Endothelial cell of coronary artery (primary cell): ENCODE measurements at places on chromosomes 4 and X. TPM values are rescaled to one million over a fixed set of nuclear protein-coding genes. Genes with fewer than 3 reads are reported as not detected.

The BRS3 gene
- total RNA-seq, result not detected in 2 replicates

The GDPD2 gene
- not detected in 2 replicates for total RNA-seq

The FHIP1A gene
- under 0.01 and 0.09 TPM in 2 replicates for total RNA-seq

The SPANXN4 gene
- total RNA-seq, result not detected in 2 replicates

The GPR173 gene
- 2.0 and 4.0 TPM in 2 replicates for total RNA-seq

The SPANXB1 gene
- total RNA-seq, result not detected in 2 replicates

The RPA4 gene
- 1.3 and 1.4 TPM in 2 replicates for total RNA-seq

The ADAMTS3 gene
- total RNA-seq, result 2.3 and 3.5 TPM in 2 replicates

The PAK3 gene
- 0.72 and 0.94 TPM in 2 replicates for total RNA-seq

The CORIN gene
- total RNA-seq, result 0.09 and 1.9 TPM in 2 replicates

The CWH43 gene
- not detected in 2 replicates for total RNA-seq

The ANOS1 gene
- total RNA-seq, result 0.28 and 0.54 TPM in 2 replicates

The CFAP47 gene
- not detected in 2 replicates for total RNA-seq

The PDE6B gene
- total RNA-seq, result 1.7 and 3.2 TPM in 2 replicates

The NAP1L5 gene
- 4.1 and 6.3 TPM in 2 replicates for total RNA-seq

The GABRE gene
- total RNA-seq, result 2.6 and 9.9 TPM in 2 replicates

The TMPRSS11B gene
- not detected in 2 replicates for total RNA-seq

The TEX13D gene
- not detected in 2 replicates for total RNA-seq

The COL4A6 gene
- 3.5 and 10.0 TPM in 2 replicates for total RNA-seq

The CT55 gene
- not detected in 2 replicates for total RNA-seq

The RAP2C gene
- 13.2 and 15.6 TPM in 2 replicates for total RNA-seq

The NHS gene
- total RNA-seq, result under 0.01 and 0.28 TPM in 2 replicates

The WAS gene
- total RNA-seq, result 0.09 and 0.18 TPM in 2 replicates

The SULT1E1 gene
- 8.5 and 175 TPM in 2 replicates for total RNA-seq

The FATE1 gene
- total RNA-seq, result not detected in 2 replicates

The MFAP3L gene
- total RNA-seq, result 0.36 and 1.4 TPM in 2 replicates

The KIT gene
- total RNA-seq, result 9.5 and 13.9 TPM in 2 replicates

The HPGDS gene
- total RNA-seq, result not detected in 2 replicates

The TCEAL2 gene
- total RNA-seq, result not detected in 2 replicates

The AFF2 gene
- 0.09 and 0.18 TPM in 2 replicates for total RNA-seq

The ARMCX1 gene
- 24.6 and 38.5 TPM in 2 replicates for total RNA-seq

The SLC10A4 gene
- total RNA-seq, result not detected in 2 replicates

The CT45A5 gene
- not detected in 2 replicates for total RNA-seq

The GYG2 gene
- under 0.01 and 0.09 TPM in 2 replicates for total RNA-seq

The PAGE2 gene
- not detected in 2 replicates for total RNA-seq

The ANXA3 gene
- 219 and 338 TPM in 2 replicates for total RNA-seq

The IGSF1 gene
- total RNA-seq, result under 0.01 and 0.09 TPM in 2 replicates

The NUDT10 gene
- total RNA-seq, result 0.94 and 0.99 TPM in 2 replicates

The TSPAN7 gene
- total RNA-seq, result 1.5 and 3.7 TPM in 2 replicates

The CNOT6L gene
- 20.8 and 30.6 TPM in 2 replicates for total RNA-seq

The TRIML1 gene
- not detected in 2 replicates for total RNA-seq

The TSPAN6 gene
- 40.5 and 48.1 TPM in 2 replicates for total RNA-seq

The PNMA6F gene
- total RNA-seq, result not detected in 2 replicates

The AR gene
- total RNA-seq, result 0.75 and 1.1 TPM in 2 replicates

The OPHN1 gene
- 6.7 and 8.9 TPM in 2 replicates for total RNA-seq

The KLB gene
- under 0.01 TPM in 1 of 2 replicates, not detected in the other for total RNA-seq

The USP17L15 gene
- not detected in 2 replicates for total RNA-seq

The FAM47E gene
- 0.18 and 0.28 TPM in 2 replicates for total RNA-seq
